ENCODE measurements at places on chromosomes 16 and 17. TPM values are rescaled to one million over a fixed set of nuclear protein-coding genes. Genes with fewer than 3 reads are reported as not detected.

The KRT24 gene
- polyA plus RNA-seq, result 0.85 TPM

The FOXF1 gene
- not detected for polyA plus RNA-seq

The FBXO39 gene
- polyA plus RNA-seq, result not detected

The TLCD3B gene
- 0.71 TPM for polyA plus RNA-seq

The MXRA7 gene
- polyA plus RNA-seq, result 33.6 TPM
